Dermis lymphatic vessel endothelial cell (primary cell): ENCODE measurements at places on chromosomes 13 and 19. TPM values are rescaled to one million over a fixed set of nuclear protein-coding genes. Genes with fewer than 3 reads are reported as not detected.

The CPB2 gene
- not detected in 2 replicates for total RNA-seq

The CGB3 gene
- total RNA-seq, result not detected in 2 replicates

The PNMA8A gene
- total RNA-seq, result 0.52 TPM in 1 of 2 replicates, not detected in the other

The FLT1 gene
- 20.1 and 76.5 TPM in 2 replicates for total RNA-seq

The ZNF253 gene
- total RNA-seq, result 2.5 and 5.5 TPM in 2 replicates

The OR4F17 gene
- not detected in 2 replicates for total RNA-seq

The SPACA4 gene
- total RNA-seq, result not detected in 2 replicates

The GNG7 gene
- total RNA-seq, result 1.4 TPM in 2 replicates

The TNFRSF19 gene
- total RNA-seq, result 0.22 and 0.26 TPM in 2 replicates

The TPM4 gene
- total RNA-seq, result 506 and 673 TPM in 2 replicates

The ZNF583 gene
- 3.8 and 4.5 TPM in 2 replicates for total RNA-seq

The UBE2L5 gene
- not detected in 2 replicates for total RNA-seq

The KLK14 gene
- not detected in 2 replicates for total RNA-seq

The SERP2 gene
- total RNA-seq, result 3.0 and 3.3 TPM in 2 replicates

The SIGLEC11 gene
- total RNA-seq, result not detected in 2 replicates

The SLAIN1 gene
- 4.5 and 6.7 TPM in 2 replicates for total RNA-seq

The IZUMO4 gene
- total RNA-seq, result 0.95 and 1.4 TPM in 2 replicates

The SLC25A41 gene
- total RNA-seq, result not detected in 2 replicates

The NCCRP1 gene
- total RNA-seq, result not detected in 2 replicates

The CEACAM20 gene
- not detected in 2 replicates for total RNA-seq

The CDX2 gene
- total RNA-seq, result not detected in 2 replicates

The CELF5 gene
- 0.11 TPM in 1 of 2 replicates, not detected in the other for total RNA-seq

The GRK1 gene
- not detected in 2 replicates for total RNA-seq

The CYP4F12 gene
- total RNA-seq, result not detected in 2 replicates

The TNFSF9 gene
- 0.17 and 0.76 TPM in 2 replicates for total RNA-seq

The SIGLECL1 gene
- not detected in 2 replicates for total RNA-seq

The SMIM44 gene
- total RNA-seq, result not detected in 2 replicates

The PEG3 gene
- total RNA-seq, result 0.17 and 0.22 TPM in 2 replicates

The TINCR gene
- not detected in 2 replicates for total RNA-seq

The FAM83E gene
- total RNA-seq, result 0.22 and 0.60 TPM in 2 replicates

The ZSCAN22 gene
- total RNA-seq, result 1.7 and 2.4 TPM in 2 replicates

The DIRAS1 gene
- total RNA-seq, result 0.17 and 0.33 TPM in 2 replicates

The NLRP9 gene
- not detected in 2 replicates for total RNA-seq

The ELSPBP1 gene
- total RNA-seq, result not detected in 2 replicates

The GSX1 gene
- not detected in 2 replicates for total RNA-seq

The FAAP24 gene
- 1.5 and 2.2 TPM in 2 replicates for total RNA-seq
